Right renal pelvis (tissue), 4 donors: ENCODE measurements at places on chromosomes 3 and 15.

DNA sequence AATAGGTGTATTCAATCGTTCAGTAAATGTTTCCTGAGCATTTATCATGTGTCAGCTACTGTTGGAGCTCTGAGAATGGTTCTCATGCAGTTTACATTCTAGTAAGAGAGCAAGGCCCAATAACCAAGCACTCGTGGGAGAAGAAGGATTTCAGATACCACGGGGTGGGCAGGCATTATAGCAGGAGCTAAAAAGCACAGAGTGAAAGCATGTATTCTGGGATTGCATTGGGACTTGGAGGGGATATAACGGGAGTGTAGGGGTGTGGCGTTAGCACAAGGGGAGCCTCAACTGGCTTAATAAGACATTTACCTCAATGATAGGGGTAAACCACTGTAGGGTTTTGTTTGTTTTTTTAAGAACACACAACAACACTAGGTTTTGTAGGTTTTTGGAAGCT, 1.6 kb upstream of the SIAH2 start:
- no peak for DNase-seq

GRCh38 chr15:91849749-91850161, 3.8 kb upstream of the SLCO3A1 start:
- no peak for DNase-seq

DNA sequence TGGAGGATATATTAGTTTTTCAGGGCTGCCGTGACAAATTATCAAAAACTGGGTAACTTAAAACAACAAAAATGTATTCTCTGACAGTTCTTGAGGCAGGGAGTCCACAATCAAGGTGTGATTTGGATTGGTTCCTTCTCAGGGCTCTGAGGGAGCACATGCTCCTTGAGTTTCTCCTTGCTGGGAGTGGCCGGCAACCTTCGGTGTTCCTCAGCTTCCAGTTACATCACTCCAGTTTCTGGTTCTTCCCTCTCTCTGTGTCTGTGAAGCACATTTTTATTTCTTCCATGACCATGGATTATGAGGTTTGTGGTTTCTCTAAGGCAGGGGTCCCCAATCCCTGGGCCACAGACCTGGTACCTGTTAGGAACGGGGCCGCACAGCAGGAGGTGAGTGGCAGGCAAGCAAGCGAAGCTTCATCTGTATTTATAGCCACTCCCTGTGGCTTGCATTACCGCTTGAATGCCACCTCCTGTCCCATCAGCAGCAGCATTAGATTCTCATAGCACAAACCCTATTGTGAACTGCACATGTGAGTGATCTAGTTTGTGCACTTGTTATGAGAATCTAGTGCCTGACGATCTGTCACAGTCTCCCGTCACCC, 24.3 kb downstream of the LRRC28 start:
- DNase-seq: no peak

GRCh38 chr15:94239474-94239873, 8.1 kb downstream of the MCTP2 start:
- no peak for DNase-seq

DNA sequence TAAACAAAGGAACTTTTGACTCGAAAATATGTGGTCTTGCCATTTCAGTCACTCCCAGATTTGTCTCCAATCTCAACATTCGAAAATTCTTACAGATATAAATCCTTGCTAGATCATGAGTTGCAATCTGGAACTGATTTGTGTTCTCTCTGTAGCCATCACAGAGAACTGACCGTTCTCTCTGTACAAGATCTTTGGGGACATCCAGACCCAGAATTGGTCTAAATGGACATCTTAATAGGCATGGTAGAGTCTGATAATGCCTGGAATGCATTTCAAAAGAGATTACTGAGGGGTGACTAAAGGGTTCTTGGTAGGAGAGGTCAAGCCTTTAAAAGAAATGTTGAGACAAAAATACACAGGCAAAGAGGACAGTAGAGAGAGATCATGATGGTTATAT, 7.2 kb upstream of the MEF2A start:
- DNase-seq: no peak
